ENCODE measurements at places on chromosomes 3 and 15. TPM values are rescaled to one million over a fixed set of nuclear protein-coding genes. Genes with fewer than 3 reads are reported as not detected.

Gene TLR9
- total RNA-seq: 0.59 TPM

Gene PAQR5
- 0.15 TPM for total RNA-seq

Gene GRK7
- total RNA-seq: not detected

Gene EEF1AKMT4
- total RNA-seq: 4.4 TPM

- DNase-seq: no peak
These were observed 791.7 kb upstream of the EPHA6 start for GRCh38 chr3:96022676-96023075.

GRCh38 chr15:76829939-76830338, 75.2 kb downstream of the SCAPER start:
- DNase-seq: no peak

- no peak for DNase-seq
These were observed 33.4 kb downstream of the PRKCD start for GRCh38 chr3:53194210-53195065.

DNA sequence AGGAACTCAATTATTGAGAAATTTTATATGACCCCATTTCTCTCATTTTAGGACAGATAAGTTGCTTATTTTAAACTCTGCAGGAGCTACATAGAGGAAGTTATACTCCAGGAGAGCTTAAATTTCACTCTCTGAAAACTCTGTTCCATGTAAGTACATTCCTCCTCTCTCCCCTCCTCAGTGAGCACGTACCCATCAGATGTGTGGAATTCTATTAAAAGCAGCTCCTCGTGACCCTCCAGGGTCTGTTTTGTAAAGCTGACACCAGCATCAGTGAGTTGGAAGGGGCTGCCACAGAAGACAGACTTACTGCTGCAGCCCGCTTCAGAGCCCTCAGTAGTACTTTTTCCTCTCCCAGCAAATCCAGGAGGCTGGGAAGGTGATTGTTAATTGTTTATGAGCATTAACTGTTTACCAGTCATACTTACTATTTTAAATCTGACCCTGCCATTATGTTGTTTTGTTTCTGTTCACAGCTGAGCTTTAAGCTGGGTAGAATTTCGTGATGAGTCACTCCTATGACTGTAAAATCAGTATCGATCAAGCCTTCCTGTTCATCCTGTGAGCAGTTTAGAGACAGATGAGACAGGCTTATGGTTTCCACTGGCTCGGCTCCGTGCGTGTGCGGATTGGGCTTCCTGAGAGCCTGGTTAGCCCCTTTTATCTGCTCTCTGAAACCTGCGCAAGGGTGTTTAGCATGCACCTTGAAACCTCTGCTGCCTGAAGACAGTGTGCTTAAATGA, 20.4 kb downstream of the IGF1R start:
- peak; percentile 77 for DNase-seq

GRCh38 chr15:25401501-25401900, 37.3 kb downstream of the UBE3A start:
- no peak for DNase-seq

DNA sequence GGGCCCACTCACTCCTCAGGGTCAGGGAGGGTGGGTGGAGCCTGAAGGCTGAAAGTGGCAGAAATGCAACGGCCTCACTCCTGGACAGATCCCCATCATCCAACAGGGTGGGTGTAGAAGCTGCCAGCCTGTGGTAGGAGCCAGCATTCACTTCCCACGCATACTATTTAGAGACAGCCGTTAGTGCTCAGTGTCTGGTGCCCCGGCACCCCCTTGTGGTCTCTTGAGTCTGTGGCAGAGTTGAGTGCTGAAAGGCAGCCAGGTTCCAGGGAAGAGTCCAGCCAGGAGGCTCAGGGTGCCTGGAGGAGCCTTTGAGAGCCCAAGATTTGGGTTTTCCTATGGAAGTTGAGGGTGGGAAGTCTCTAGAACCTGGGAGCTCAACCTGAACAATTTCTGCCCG, 2.1 kb upstream of the GNAT1 start:
- DNase-seq: peak; percentile 61

DNA sequence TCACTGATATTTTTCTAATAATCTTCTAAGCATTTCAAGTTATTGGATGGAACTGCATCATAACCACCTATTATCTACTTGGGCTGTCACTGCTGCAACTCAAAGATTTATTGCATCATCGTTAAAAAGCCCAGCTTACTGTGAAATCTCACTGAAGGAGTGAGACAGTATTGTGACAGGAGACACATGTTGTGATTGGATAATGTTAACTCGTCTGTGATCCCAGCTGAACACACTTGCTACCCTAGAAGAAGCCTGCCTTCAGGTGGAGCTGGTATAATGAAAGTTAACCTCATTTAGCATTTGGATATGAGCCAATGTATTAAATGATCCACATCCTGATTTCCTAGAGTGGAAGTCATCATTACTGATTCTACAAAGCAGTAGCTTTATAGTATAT, 138.1 kb downstream of the MAP2K5 start:
- DNase-seq: no peak

DNA sequence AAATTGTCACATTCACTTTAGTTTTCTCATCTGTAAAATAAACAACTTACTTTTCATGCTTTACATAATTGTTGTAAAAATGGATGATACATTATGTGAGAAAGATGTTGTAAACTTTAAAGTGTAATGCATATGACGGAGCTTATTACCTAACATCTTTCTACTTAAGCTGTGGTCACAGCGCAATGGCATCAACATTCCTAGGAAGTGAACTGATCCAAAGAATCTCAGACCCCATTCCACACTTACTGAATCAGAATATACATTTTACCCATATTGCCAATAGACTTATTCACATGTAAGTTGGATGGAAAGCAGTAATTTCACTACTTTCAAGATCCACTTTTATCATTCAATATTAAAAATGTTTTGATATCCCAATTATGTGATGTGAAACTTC, 497.5 kb downstream of the FGF12 start:
- DNase-seq: no peak
